AG04450 (cell line): ENCODE measurements at places on chromosomes 12 and 14.

GRCh38 chr14:87331991-87332390 is 661.0 kb downstream of the GALC start:
- DNase-seq, result peak; percentile 49

DNA sequence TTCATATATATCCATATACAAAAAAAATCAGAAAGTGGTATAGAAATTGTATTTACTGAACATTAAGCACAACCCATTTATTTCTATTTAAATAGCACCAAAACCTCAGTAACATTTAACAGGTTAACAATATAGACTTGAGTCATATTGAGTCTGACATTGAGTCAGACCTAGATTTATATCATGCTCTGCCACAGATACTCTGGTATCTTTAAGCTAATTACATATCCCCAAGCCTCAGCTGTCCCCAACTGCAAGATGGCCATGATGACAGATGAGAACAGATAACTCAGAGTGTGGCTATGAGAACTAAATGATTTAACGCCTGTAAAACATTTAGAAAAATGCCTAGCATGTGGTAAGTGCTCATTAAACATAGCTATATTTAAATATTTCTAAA is 40.3 kb downstream of the IFNG start:
- no peak for DNase-seq

DNA sequence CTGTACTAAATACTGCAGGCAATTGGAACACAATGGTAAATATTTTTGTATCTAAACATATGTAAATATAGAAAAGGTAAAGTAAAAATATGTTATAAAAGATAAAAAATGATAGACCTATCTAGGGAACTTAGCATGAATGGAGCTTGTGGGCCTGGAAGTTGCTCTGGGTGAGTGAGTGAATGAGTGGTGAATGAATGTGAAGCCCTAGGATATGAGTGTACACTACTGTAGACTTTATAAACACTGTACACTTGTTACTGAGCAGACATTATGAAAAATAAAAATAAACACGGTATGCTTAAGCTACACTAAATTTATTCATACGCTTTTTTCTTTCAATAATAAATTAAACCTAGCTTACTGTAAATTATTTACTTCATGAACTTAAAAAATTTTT is 7.8 kb downstream of the FNTB start:
- DNase-seq, result no peak

GRCh38 chr12:12519354-12519998 is 43.2 kb downstream of the DUSP16 start:
- DNase-seq, result no peak

DNA sequence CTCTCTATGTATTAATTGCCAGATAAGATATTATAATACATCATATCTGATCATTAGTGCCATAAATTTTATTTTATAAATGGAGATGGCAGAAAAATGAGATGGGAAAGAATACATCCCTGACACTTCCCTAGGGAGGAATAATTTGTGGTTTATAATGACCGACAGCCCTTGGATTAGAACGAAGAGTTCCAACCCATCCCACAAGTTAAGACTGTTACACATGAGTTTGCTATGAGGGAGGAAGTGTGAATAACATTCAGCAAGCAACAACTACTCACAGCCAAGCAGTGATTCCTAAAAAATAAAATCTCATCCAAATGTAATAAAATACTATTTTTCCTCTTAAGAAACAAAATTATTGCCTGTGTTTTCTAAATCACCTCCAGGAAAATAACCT is 299.0 kb downstream of the CCDC91 start:
- DNase-seq, result no peak

DNA sequence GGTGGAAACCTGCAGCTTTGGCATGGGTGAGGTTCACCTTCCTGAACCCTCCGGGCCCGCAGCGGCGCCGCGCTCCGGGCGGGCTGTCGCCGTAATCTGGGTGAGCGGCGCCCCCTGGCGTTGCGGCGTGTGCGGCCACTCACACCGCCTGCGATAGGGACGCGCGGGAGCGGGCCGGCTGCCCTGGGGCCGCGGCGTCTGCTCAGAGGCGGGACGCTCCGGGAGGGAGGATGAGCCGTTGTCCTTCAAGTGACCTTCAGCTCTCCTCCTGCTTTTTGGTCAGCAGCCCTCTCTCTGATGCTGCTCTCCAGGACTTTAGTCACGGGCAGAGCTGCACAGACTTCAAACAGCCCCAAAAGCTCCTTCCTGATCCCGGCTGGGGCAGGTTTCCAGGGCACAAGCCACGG is 211.7 kb upstream of the FKBP4 start:
- DNase-seq, result no peak

DNA sequence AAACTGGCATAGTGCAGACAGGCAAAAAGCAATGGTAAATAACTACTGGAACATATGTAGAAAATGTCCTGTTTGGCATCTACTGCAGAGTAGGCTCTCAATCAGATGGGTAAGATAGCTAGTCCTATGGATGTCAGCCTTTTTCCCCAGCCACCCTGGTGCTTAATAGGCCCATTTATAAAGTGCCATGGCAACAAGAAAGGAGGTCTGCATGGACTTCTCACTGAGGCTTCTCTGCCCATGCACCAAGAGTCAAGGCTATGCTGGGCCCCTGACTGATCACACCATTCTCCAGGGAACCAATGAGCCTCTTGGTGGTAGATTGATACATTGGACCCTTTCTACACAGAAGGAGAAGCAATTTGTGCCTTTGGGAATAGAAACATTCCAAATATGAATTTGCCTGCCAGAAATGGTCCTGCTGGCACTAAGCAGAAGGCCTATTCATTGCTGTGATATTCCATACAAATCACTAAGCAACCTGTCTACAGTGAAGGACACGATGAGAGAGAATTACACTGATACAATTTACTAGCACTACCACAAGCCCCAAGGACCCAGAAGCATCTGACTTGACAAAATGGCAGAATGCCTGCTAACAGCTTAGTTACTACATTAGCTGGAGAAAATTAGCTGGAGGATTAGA is 43.8 kb downstream of the RESF1 start:
- no peak for DNase-seq

GRCh38 chr14:71607056-71607455 is 325.2 kb upstream of the RGS6 start:
- DNase-seq, result no peak

GRCh38 chr12:108162207-108162606 is 33.1 kb downstream of the WSCD2 start:
- no peak for DNase-seq

- no peak for DNase-seq
Observed at GRCh38 chr12:63795944-63796343, 16.2 kb downstream of the RXYLT1 start.

DNA sequence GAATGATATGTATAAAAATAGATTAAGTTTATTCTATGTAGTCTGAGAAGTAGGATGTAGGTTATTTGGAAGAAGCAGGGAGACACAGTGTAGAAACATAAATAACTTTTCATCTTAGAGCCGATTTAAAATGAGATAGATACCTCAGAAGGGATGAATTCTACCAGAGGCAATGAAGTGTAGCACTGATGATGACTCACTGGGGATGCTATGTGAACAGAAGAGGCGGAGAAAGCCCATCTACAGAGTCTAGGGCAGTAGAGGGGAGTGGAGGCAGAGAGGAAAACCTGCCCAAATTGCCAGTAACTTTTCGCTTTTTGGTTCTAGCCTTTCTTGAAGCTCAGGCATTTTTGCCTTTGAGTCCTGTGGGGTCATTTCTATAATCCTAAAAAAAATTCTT is 451.8 kb downstream of the ATP23 start:
- DNase-seq, result no peak

DNA sequence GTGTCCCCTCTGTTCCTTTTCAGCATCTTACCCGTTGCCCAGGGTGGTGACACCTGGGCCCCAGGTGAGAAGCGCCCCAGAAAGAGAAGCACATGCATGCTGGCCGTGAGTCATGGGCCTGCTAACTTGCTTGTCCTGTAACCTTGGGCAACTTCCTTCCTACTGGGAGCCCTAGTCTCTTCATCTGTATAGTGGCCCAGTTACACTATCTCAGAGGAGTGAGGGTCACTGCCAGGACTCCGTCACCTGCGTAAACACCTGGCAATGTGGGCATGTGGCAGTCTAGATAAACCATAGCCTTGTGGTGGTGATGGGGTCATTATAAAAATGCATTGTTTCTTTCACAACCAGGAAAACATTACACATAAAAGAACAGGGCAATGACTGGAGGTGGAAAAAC is 125.2 kb downstream of the SLC25A47 start:
- DNase-seq, result no peak

GRCh38 chr14:63555572-63555971 is 12.4 kb upstream of the PPP2R5E start:
- DNase-seq, result no peak

GRCh38 chr12:130716969-130717366 is 869 bp upstream of the RIMBP2 start:
- DNase-seq, result no peak

GRCh38 chr14:100298551-100299237 is 7.5 kb downstream of the SLC25A29 start:
- no peak for DNase-seq

DNA sequence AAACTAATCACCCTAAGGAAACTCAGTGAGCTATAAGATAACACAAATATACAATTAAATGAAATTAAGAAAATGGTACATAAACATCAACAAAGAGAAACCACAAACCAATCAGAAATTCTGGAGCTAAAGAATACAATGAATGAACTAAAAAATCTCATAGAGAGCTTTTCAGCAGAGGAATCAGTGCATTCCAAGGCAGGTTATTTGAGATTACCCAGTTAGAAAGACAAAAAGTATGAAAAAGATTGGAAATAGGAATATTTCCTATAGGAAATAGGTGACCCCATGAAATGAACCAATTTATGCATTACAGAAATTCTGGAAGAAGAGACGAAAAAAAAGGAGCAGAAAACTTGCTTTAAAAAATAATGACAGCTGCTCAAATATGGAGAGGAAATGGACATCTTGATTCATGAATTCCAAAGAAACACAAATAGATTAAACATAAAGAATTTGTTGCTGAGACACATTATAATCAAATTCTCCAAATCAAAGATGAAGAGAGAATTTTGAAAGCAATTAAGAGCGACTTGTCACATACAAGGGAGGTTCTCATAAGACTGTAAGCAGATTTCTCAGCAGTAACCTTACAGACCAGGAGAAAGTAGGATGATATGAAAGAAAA is 90.7 kb downstream of the RERGL start:
- DNase-seq, result no peak

DNA sequence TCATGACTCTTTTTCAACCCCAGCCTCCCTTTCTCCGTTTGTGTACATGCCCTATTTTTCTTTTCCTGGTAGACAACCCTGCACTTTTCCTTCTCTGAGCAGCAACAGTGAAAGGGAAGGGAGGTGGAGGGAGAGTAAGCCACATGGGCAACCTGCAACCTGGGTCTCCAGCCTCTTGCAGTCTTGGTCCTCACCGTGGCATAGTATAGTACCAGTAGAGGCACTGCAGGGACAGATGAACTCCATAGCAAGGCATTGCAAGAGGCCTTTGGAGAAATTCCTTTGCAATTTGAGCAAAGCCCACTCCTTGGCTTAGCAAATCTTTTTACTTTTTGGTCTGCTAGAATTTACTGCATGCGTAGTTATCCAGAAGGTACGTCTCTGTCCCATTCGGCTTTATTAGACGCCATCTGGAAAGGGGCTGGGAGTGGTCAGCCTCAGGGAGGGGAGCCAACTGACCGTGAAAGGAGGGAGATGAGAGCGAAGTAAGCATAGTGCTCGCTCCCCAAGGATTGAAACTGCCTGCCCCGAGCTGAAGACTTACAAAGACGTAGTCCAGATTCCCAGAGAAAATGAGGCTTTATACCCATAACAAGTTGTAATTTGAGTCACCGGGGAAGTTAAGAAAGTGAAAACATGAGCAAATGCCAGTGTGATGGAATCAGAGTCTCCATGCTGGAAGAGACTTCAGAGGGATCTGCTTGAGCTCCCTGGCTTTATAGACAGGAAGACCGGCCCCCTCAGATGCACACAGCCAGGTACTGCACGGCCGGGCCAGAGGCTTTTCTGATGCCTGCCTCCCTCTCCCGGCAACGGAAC is 332.0 kb downstream of the CACNA1C start:
- peak; percentile 53 for DNase-seq

DNA sequence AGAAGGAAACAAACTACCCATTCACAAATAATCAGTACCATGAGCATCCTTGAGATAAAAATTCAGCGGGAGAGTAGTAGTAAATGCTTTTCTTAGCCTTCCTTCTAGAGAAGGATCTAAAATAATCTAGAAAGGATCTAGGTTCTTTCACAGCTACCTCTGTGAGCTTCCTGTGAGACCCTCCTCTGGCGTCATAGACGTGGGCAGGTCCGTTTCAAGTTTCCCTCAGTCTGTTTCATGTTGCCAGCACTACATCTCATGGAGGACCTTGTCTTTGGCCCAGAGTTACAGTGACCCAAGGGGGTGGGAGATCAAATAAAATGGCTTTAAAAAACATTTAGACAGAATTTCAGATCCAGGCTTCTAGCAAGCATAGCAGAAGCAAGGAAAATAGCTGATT is 13.6 kb downstream of the DAAM1 start:
- no peak for DNase-seq

DNA sequence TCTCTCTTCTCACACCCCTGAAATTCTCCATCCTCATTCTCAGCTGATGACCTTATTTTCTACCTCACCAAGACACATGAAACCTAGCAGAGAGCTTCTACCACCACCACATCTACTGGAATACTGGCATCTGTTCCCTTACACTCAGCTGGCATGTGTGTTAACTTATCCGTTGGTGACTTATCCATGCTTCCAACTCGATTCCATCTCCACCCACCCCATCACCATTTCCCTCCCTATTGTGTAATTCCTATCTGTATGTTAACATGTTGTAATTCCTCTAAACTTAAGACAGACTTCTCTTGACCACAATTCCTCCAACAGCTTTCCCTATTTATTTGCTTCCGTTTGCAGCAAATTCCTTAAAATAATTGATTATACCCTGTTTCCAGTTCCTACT is 15.4 kb downstream of the C1S start:
- DNase-seq, result peak; percentile 56

DNA sequence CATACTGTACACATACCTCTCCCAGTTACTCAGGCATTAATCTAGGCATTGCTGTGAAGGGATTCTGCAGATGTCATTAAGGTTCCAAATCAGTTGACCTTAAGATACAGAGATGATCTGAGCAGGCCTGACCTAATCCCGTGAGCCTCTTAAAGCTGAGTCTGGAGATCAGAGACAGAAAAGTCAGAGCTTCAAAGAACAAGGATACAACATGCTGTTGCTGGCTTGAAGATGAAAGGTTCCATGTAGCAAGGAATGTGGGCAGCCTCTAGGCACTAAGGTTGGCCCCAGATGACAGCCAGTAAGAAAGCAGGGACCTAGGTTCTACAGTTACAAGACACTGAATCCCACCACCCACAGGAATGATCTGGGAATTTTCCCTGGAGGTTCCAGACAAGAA is 81.1 kb downstream of the MAP1LC3B2 start:
- no peak for DNase-seq

DNA sequence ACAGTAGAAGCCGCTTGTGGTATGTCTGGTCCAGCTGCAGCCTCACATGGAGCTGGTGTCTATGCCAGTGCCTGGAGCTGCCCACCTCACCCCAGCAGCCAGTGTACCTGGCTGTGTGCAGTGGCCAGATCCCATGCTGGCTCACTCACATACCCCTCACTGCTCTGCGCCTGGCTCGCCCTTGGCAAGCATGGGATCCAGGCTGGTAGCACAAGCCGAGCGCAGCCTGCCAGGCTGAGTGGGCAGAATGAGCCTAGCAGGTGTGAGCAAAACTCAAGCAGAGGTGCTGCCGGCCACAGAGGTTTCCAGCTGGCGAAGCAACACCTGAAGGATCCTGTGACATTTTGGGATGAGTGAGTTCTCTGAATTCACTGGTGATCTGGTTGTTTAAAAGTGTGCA is 5.0 kb upstream of the BTBD7 start:
- DNase-seq, result no peak
